GM03348 (cell line): ENCODE measurements at places on chromosomes 7 and 10.
A peak's percentile ranks its signal among the peaks of the same experiment; 100 is the strongest.

- DNase-seq = no peak
Measured at GRCh38 chr7:117448655-117449054, 21.4 kb upstream of the ASZ1 start.

DNA sequence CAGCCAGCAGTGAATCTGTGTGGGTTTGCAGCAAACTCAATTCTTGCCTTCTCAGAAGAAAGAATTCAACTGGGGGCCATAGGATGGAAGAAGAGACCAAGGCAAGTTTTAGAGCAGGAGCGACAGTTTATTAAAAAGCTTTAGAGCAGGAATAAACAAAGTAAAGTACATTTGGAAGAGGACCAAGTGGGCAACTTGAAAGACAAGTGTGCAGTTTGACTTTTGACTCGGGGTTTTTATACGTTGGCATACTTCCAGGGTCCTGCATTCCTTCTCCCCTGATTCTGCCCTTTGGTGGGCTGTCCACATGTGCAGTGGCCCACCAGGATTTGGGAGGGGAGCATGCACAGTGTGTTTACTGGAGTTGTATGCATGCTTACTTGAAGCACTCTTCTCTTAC, 3.0 kb upstream of the ANKRD22 start:
- no peak for DNase-seq

DNA sequence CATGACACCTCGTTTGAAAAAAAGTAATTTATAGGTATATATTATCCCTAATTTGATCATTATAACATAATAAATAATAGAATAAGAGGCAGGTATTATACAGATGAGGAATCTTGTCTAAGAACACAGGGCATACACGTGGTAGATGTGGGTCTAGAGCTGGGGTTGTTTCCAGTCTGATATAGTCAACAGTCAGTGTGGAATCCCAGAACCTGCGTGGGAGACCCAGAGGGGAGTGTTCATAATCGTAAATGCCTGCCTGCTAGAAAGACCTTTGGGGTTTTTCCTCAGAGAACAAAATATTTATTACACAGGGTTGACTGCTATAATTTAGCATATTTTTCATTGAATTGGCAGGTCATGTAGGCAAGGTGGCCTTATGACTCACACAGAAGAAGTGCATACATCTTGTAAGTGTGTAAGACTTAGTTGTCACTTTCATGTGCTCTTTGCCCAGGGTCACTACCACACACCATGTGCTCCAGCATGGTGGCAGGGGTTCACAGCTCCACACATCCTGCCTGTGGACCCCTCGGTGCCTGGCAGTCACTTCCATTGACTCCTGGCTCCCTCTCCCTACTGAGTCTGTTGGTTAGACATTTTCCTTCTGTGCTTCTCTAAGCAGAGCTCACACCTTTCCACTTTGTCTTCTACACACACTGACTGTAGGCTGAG, 94.9 kb upstream of the IKZF1 start:
- DNase-seq = no peak

- no peak for DNase-seq
Measured at GRCh38 chr10:118971187-118971586, 58.3 kb upstream of the NANOS1 start.

DNA sequence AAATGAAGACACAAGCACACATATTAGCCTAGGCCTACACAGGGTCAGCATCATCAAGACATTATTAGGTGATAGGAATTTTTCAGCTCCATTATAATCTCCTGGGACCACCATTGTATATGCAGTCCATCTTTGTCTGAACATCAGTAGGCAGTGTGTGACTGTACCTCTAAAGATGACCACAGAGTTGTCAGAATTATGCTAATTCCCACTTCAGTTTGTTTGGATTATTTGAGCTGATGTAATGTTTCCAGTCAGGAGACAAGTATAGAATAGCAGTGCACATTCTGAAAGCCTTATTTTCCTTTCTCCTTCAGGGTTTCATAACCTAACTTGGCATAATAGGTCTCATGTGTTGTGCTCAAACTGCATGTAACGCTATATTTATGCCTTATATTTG, 306.4 kb downstream of the NXPH1 start:
- no peak for DNase-seq

- DNase-seq = no peak
Measured at GRCh38 chr10:125520968-125521367, 162.0 kb downstream of the TEX36 start.

GRCh38 chr7:127253281-127254162, 781 bp upstream of the GRM8 start:
- peak; percentile 91 for DNase-seq

- DNase-seq = no peak
Measured at GRCh38 chr7:152615031-152615741, 60.8 kb downstream of the XRCC2 start.

- no peak for DNase-seq
Measured at GRCh38 chr10:31343009-31343408, 24.0 kb downstream of the ZEB1 start.

GRCh38 chr10:67771200-67771599, 66.8 kb downstream of the DNAJC12 start:
- no peak for DNase-seq

DNA sequence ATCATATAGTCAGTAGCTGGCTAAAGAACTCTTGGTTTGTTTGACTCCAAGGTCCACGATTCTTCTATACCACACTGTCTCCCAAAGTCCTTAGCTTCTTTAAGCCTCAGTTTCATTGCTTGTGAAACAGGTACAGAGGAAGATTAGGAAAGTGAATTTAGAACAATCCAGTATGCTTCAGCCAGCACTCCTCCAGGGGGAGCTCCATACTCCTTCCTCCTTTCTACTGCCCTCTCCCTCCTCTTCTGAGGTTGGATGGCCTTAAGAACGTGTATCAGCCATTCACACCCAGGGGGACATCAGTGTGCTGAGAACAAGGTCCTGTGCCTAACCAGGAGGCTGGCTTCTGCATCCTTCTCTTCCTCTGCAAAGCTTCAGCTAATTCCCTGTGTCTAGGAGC, 54.8 kb upstream of the CALD1 start:
- DNase-seq = no peak

DNA sequence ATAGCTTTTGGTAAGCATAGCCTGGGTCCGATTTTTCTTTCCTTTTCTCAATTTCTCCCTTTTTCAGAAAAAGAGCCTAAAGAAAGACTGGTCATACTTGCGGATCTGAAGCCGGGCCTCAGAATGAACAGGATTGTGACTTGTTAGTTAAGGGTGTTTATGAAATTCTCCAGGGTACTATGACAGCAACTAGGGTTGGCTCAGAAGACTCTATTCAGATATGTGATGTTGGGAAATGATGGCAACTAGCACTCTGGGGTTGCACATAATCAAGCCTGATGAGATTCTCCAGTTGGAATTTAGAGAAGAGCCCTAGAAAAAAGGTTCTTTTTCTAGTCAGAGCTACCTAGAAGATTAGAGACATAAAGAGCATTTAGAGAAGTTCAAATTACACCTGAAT, 352.4 kb upstream of the POM121L12 start:
- no peak for DNase-seq

DNA sequence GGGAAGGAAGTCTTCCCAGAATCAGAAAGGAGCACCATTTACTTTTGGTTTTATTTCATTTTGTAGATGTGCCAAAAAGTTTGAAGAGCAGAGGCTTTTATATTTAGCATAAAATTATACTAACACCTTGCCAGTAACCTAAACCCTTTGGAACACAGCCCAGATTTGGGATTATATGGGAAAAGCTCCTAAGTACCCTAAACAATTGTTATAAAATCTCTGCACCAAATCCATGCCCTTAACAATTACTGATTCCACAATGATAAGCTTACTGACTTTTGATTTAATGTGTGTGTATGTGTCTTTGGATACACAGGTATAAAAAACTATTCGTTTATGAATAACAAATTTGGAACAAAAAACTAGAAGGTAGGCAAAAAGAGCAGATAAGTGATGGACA, 39.0 kb upstream of the TMEM229A start:
- no peak for DNase-seq

GRCh38 chr10:122856902-122857301, 11.2 kb upstream of the CUZD1 start:
- DNase-seq = no peak

DNA sequence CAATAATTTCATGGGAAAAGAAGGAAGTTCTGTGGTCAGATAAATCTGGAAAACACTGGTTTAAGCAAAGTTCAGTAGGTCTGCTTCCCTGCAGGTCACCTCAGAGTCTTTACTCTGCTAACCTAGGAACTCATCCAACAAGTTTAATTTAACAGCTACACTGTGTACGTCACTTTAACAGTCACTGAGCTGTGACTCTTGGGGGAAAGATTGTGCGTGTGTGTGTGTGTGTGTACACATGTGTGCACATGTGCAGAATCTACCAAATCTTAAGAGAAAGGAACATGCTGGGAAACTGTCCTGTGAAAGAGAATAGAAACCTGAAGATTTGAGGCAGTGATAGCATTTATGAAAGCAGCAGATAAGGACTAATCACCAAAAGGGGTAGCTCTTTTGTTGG, 62.6 kb downstream of the IKZF1 start:
- DNase-seq = no peak

DNA sequence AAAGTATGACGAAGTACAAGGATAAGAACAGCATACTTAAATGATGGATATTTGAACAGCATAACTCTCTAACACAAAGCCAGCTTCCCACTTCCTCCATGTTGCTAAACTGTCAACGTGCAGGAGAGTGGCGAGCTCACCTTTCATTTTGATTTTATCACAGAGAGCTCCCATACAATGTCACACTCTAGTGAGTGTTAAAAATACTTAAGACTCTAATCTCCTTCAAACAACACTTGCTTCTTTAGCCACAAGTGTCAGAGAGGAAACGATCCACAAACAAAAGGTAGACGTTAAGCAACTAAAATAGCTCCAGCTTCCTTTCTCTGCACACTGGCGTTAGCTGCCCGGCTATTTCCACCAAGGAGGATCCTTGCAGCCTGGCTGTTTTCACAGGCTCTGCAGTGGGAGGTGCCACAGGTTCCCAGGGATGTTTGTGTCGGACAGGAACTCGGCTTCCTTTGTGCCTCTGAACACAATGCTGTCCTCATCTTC, 194.6 kb downstream of the COBL start:
- no peak for DNase-seq

DNA sequence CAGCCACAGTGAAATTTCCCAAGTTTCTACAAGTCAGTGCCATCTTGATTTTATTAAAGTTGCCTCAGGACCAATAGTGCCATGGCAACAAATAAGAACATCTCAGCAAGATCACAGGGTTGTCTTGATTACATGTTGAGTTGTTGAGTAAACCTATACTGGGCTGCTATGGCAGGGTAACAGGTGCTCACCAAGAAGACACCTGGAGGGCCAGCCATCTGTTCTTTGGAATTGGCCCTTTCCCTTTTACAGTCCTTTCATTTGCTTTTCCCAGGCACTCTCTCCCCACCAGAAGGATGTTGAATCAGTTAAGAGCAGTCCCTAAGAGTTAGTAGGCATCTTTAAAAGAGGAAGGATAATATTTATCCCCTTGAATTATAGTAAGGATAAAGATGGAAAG, 582.0 kb downstream of the TNS3 start:
- DNase-seq = no peak

DNA sequence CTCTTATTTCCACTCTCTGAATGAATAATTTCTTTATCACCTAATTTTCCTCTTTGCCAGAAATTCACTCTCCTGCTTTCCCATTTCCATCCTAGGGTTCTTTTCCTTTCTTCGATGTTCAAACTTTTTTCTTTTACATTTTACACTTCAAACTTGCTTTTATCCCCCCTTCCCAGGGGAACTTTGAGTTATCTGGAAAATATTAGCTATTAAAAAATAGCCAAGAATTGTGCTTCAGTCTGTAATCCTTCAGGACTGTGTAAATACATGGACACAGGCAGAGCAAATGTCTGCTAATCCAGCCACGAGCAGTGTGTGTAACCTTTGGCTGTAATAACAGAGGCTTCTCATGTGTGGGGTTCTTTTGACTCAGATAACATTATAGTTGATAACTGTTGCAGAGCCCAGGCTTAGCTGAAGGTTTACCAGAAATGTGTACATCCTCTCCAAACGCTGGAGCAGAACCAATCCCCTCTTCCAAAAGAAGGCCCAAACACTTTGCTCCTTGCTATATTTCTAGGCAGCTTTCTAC, 4.6 kb downstream of the ASB4 start:
- no peak for DNase-seq

GRCh38 chr7:87217983-87218653, 1.4 kb downstream of the TMEM243 start:
- no peak for DNase-seq

DNA sequence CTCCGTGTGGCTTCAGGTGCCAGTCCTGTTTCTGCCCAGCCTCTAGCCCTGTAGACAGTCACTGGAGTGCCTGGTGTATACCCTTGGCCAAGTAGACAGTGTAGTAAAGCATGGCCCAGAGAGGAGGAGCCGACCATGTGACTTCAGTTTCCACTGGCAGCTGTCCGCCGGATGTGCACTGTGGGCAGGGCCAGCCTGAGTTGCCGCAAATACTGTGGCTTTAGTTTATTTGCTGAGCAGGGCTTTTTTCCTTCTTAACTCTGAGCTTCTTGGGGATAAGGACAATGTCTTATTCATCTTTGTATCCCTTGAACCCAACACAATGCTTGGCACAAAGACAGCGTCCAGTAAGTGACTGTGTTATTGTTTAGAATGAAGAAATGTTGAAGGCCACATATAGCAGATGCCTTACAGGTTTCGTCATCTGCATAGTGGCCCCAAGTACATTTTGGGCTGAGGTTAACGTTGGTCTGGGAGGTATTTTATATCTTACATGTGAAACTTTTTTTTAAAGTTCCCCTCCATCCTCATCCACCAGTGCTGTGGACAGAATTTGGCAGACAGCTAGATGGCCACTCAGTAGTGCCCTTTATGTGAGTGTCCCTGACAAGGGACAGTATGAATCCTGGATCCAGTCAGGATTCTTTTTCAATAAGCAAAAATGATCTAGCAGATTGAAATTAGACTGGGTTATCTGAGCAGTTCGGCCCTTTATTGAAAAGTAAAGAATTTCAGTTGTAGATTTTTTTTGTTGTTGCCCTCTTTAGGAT, 40.6 kb downstream of the CYP17A1 start:
- DNase-seq = peak; percentile 73

DNA sequence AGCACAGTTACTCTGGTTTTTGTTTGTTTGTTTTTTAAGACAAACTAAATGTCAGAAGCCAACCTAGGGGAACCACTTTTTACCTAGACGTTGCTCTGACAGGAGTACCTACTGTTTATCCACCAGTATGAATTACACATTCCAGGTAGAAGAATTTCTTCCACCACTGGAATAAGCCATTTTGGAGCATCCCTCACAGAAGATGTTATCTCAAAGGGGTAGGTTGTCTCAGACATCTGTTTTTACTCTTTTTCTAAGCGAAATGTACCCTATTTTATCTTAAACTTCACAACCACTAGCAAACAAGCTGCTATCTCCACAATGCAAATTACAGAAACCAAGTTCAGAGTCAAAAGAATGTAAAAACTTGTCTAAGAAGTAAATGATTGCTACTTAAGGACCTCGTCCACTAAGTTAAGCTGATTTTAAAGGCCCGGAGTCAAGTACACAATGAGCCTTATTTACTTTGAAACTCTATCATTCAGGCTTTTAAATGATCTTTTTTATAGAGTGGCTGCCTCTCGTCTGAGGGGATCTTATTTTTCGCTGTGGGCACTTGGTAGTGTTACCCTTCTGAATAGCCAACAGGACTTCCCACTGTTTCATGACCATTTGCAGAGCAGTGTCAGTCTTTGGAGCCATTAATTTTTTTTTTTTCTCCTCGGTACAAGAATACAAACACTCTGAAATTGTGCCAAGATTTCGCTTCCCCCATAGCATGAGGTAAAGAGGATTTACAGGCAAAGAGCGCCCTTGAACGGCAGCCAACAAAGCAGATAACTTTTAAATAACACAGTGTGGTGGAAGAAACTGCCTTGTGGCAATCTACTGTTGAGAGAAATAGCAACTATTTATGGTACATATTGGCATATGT, 15.7 kb upstream of the ARMC3 start:
- no peak for DNase-seq

GRCh38 chr7:88401009-88401623, 94.4 kb upstream of the STEAP4 start:
- DNase-seq = no peak
